Effector CD8-positive, alpha-beta T cell (primary cell): ENCODE measurements at places on chromosomes 12 and 14.

DNA sequence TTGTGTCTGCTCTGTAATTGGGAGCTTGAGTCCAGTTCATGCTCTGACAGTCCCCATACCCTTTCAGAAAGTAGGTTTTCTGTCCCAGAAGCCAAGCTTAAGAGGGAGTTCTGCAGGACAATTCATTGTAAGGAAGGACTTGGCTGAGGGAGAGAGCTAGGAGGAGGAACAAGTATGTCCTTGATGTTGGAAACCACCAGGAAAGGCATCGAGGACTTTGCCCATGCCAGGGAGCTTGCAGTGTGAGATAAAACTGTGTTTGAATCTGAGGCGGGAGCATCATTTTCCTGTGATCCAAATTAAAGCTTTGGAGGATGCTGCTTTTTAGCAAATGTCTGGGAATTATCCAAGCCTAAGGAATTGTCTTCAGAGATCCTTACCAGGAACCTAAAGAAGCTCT lies 175.3 kb downstream of the EMP1 start:
- DNase-seq = no peak

GRCh38 chr12:28891126-28891525 lies 258.0 kb upstream of the FAR2 start:
- no peak for DNase-seq

DNA sequence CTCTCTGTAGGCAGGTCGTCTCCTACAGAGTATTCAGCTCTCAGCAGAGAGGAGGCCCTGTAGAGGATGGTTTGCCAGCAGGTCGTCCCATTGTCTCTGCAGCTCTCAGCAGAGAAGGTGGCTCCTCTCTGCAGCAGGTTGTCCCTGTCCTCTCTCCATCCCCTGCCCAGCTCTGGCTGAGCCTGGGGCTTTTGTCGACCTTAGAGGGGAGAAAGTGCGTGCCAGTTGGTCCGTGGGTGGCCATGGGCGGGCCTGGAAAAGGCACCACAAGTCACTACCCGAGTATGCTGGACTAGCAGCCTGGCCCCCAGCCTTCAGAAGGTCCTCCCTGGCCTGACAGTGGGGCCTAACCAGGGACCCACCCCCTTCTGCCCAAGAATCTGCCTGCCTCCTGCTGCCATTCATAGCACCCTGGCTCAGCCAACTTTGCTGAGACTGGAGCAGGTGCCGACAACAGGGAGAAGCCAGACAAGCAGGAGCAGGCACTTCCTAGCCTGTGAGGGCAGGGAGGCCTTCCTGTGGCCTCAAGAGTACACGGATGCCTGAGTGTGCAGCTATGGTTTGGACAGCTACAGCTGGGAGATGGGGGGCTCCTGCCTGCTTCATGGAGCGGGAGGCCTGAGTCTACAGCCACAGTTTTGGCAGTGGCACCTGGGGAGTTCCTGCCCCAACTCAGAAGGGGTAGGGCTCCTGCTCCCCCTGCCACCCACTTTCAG lies 59.7 kb upstream of the KCNH3 start:
- no peak for DNase-seq

DNA sequence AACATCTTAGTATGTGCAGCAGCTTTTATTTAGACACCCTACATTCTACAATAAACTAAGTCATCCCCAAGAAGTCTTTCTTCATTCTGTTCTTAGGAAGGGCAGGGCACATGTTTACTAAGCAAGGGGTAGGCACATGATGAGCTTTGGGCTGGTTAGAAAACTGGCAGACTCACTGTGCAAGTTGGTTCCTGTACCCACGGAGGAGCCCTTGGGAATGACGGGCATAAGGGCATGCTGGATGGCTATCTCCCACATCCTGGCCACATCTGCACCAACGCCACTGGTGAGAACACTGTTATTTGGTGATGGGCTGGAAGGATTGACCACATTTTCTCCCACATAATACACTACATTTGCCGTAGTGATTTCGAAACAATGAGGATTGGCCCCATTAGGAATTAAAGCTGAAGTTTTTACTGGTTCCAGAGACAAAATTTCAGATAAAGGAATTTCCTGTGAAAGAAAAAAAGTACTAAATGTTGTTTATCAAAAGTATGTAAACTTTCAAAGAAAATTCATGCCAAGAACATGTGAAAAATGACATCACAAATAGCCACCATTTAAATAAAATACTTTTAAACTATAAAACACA lies 297.0 kb downstream of the PRKD1 start:
- no peak for DNase-seq

GRCh38 chr12:107145397-107145796 lies 52.0 kb upstream of the CRY1 start:
- DNase-seq = no peak

DNA sequence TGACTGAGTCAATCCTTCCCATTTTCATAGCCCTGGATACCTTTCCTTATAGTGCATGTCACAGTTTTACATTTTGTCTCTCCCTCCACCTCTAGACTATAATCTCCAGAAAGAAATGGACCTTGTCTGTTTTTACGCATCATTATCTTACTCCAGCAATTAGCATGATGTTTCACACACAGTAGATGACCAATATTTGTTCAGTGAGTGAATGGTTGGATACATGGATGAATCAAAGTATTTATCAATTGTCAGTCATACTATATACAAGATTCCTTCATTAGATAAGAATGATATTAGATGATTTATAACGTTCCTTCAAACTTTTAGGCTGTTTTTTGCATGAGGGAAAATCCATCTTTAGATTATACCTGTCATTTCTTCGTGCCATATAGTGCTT lies 61.1 kb downstream of the PTHLH start:
- DNase-seq = no peak

GRCh38 chr14:75274899-75275569 lies 3.6 kb upstream of the FOS start:
- DNase-seq = peak; percentile 29

- no peak for DNase-seq
These were observed 18.5 kb upstream of the EML1 start for GRCh38 chr14:99774556-99775307.

DNA sequence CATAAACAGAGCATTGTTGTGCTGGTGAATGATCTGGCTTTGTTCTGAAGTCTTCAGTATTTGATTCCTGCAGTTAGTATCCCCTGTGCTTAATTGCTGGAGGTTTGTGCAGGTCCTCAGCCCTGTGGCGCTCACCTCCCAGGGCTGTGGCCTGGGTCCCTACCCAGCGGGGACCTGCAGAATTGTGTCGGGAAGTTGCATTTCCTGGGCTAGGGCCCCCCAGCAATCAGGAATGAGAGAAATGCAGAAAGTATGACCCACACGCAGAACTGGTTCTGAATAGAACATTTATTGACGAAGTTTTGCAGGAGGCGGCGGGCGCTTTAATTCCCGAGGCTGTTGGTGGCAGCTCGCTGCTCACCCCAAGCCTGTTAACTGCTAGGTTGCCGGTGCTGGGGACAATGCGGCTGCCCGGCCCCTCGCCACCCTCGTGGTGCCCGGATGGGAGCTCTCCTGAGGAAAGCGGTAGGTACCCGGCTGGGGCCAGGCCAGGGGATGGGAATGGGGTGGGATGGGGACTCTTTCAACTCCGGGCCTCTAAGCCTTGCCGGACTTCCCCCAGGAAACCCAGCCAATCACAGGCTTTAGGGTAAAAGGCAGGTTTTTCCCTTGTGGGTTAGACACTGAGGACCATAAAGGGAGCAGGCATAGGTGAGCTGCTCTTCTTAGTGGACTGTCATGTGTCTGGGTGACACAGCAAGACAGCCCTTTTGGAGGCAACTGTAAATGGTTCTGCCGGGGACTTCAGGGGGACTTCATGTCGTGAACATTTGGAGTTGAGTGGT lies 11.6 kb downstream of the PLEKHG3 start:
- DNase-seq = no peak

GRCh38 chr14:100142073-100143040 lies 17.1 kb downstream of the DEGS2 start:
- DNase-seq = no peak

- DNase-seq = no peak
These were observed 128.9 kb upstream of the SOX5 start for GRCh38 chr12:24078318-24078765.

DNA sequence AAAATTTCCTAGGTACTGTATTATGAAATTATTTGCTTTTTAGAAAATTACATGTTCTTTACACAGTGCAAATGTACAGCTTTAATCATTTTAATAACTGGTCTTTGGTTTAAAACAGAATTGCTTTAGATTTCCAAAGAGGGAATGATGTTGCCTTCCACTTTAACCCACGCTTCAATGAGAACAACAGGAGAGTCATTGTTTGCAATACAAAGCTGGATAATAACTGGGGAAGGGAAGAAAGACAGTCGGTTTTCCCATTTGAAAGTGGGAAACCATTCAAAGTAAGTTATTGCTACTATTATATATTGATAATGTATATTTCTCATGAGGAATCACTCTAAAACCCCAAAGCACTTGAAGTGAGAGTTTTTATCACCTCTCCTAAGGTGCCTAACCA lies 13.4 kb downstream of the LGALS3 start:
- no peak for DNase-seq

DNA sequence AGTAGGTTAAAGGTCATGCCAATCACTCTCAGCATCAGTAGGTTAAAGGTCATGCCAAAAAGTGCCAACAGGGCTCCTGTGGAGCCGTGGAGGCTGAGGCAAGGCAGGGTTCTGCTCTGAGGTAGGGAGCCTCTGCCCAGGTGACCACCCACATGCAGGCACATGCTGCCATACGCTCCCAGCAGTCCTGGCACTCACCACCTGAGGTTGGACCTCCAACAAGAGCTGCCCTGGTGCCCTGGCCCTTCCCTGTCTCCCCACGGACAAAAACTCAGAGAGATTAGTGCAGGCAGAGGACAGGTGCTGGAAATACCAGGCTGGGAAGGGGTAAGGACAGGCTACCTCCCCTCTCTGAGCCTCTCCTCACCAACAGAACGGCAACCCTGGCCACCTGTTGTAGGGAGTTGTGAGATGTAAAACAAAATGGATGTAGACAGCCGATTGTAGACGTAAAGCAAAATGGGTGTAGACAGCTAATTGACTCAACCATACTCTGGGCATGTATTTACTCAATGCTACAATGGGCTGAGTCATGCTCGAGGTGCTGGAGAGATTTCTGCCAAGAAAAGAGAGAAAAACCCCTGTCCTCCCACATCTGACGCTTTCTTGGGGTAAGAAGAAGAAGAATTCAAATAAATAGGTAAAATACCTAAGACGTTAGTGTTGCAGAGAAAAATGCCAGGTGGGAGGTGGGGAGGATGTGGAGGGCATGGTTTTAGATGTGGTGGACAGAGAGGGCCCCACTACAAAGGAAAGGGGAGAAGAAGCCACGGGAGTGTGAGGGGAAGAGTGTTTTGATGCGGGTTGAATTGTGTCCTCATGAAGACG lies 32.4 kb downstream of the LTBP2 start:
- no peak for DNase-seq

DNA sequence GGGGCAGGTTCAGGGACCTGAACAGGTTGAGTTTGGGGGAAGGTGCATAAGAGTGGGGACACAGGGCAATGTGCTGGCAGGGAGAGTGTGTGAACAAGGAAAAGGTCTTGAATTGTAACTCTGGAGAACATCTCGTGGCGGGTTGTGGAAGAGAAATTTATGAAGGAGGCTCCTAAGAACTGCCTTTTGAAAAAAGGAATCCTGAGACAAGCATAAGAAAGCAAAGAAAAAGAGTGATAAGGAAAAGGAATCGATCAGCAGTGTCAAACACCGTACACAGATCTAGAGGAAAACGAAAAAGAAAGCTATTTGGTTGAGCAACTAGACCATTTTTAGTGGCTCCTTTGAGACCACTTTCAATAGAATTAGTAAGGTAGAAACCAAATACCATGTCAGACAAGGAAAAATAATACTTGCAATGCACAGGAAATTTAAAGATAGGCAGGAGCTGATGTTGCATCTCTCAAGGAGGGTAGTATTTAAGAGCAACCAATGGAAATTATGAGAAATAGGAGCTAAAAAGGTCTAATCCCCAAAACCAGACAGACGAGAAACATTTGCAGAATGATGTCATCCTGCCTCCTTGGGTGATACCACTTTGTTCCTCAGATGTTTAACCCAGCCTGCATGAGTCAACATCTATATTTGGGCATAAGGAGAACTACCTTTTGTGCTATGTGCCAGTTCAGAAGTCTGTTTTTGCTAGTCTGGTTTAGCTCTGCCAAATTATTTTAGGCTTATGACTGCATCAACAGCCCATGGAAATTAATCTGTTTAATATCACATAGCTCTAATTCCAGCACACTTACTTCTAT lies 64.5 kb upstream of the STK38L start:
- no peak for DNase-seq

DNA sequence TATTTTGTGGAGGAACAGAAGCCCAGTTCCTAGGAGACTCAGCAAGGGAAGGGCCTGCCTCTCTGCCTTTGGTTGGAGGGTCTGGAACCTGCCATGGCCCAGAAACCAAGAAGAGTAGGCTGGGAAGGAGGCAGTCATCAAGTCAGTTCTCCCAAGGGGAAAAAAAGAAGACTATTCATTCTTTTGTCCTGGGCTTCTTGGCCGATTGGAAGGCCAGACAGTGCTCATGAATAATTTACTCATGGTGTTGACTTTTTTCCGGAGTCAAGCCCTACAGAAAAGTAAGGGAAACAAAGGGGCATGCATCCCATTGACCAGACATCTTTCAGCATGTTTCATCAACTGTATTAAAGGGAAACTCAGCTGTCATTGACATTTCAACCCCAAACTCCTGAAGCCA lies 168.1 kb downstream of the PRKCH start:
- DNase-seq = no peak

DNA sequence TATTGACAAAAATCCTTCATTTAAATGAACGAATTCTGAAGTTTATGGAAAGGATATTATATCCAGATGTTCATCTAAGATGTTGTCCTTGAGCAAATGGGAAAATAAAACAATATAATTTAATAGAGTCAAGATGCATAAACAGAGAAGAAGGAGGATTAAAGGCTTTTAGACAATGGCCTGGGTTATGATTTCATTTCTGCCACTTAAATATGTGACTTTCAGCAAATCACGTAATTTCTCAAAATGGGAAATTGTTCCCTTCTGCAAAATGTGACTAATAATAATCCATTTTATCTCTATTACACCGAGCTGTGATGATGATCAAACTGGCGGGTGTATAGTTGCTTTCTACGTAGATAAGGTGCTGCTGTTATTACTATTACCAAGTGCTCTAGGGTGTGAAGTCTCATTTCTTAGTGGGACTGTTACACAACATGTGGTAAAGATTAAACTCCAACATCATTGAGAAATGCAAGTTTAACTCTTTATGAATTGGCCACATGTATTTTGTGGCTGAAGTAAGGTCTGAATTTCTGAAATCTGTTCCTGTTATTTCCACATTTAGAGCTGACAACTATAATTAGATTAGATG lies 157.0 kb downstream of the MYRFL start:
- no peak for DNase-seq

GRCh38 chr12:8917751-8918150 lies 3.4 kb downstream of the PHC1 start:
- DNase-seq = no peak

- no peak for DNase-seq
These were observed 90.2 kb upstream of the PLEKHG7 start for GRCh38 chr12:92612611-92613010.

DNA sequence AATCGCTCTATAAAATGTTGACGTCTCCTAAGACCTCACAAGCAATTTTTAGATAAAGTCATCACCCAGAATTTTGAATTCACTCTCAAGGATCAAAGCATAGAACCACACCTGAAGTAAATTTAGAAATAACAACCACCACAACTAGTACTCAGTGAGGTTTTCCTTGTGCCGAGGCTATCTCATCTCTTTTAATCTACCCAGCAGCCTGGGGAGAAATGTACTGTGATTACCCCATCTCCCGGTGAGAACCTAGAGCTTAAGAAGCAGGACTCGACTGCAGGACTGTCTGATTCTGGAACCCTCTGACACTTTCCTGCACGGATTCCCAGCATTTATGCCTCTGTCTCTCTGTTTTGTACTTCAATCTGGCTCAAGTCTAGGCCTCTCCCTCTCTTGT lies 180.9 kb upstream of the PLXNC1 start:
- DNase-seq = no peak
